ENCODE measurements at places on chromosomes 11 and 22.

DNA sequence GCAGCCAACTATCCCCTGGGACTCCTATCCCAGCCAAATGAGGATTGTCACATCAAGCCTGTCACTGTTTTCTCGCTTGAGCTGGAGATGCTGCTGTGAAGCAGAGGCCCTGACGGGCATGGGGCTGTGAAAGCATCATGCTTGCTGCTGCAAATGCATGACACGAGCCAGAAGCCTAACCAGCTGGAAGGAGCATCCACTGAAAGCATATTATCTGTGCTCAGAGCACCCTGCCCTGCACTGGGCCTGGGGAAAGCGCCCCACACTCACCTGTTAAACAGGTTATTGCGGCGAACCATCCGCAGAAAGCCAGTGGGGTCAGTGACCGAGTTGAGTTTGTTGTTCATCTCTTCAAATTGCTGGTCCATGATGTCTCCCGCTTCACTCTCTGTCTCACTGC is 110.9 kb upstream of the PITPNB start:
- DNase-seq: no peak

DNA sequence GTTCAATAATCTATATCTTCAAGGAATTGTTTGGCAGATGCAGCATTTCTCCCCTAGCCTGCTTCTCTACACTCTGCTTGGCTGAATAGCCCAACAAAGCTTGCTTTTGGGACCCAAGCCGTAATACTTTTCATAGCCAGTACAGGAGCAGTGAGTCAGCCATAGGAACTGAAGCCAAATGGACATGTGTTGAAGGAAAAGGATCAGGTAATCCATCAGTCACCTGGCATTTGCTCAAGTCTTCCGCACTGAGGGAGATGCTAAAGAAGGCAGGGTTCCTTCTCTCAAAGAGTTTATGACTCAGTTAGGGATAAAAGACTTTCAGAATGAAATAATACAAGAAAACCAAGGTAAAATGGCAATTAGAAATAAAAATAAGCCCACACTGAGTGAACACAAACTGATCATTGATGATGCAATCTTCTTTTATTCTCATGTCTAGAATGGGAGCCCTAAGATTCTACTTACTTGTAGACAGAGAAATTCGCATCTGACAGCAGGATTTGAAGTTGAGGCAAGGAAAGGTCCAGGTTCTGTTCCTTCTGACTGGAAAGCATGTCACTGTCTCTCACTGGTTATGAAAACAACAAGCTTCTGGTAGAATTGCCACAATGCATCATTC is 13.2 kb downstream of the C11orf87 start:
- no peak for DNase-seq

- no peak for DNase-seq
These were observed 1296.3 kb downstream of the LRRC4C start for GRCh38 chr11:40162901-40163883.

GRCh38 chr22:25051983-25052710 is 99.6 kb downstream of the KIAA1671 start:
- DNase-seq: no peak

- DNase-seq: no peak
These were observed 160.1 kb downstream of the CASP12 start for GRCh38 chr11:104738208-104738607.

DNA sequence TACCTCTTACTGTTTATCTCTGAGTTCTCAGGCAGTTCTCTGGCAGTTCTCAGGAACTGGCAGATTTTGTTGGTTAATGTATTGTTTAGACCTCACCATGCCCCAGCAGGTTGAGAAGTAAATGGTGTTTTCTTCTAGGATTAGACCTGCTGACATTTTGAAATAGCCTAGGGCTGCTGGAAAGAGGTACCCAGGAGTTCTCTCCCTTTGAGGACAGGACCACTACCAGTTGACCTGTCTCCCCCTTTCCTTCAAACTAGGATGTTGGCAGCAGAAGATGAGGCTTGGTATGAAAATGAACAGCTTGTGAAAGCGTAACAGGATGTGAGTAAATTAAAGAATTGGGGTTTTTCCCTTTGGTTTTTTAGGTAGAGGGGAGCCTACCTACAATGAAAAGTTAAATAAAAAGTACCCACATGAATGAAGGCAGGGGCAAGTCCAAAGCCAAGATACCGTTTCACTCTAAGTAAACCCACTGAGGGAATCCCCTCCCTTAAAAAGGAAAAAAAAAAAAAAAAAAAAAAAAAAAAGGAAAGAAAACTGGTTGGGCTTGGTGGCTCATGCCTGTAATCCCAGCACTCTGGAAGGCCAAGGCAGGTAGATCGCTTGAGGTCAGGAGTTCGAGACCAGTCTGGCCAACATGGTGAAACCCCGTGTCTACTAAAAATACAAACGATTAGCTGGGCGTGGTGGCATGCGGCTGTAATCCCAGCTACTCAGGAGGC is 96.2 kb downstream of the PDHX start:
- DNase-seq: no peak

DNA sequence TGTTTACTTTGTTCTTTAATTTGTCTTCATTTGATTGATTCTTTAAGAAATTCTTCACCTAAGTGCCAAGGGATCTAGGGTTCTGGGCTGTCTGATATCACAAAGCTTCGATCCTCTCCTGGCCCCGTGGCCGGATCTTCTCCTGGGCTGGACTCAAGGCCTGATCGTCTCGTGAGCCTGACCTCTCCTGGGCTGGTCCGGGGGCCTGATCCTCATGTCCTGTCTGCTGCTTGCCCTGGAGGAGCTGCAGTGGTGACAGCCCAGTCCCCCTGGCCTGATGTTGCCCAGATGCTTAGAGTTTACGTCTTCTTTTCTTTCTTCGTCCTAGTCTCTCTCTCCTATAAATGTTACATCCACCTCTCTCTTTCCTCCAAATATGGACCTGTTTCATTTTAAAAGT is 3.3 kb downstream of the NADSYN1 start:
- no peak for DNase-seq

- DNase-seq: no peak
These were observed 18.1 kb downstream of the CECR2 start for GRCh38 chr22:17387356-17387755.

GRCh38 chr11:133526790-133527189 is 5.5 kb downstream of the OPCML start:
- no peak for DNase-seq

DNA sequence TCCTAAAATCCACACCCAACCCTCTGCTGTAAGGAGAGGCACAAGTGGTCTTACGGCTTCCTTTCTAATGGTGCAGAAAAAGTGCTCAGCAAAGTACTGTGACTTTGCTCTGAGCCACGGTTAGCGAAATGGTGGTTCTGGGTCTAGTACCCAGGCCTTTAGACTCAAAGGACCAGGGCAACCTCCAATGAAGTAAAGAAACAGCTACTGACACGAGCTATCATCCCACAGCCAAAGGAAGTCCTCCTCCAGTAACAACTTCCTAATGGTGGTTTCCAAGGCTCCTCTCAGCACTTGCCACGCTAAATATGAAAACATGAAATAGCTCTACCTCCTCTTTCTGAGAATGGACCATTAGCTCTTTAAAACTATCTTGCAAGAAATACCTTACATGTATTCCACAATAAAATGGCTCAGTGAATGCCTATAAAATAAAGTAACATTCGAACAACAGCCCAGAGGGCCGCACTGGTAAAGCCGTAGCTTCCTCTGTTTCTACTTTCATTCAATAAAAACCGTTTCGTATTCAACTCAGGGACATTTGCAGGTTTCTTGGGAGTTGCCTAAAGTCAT is 122.4 kb downstream of the ETS1 start:
- DNase-seq: no peak

DNA sequence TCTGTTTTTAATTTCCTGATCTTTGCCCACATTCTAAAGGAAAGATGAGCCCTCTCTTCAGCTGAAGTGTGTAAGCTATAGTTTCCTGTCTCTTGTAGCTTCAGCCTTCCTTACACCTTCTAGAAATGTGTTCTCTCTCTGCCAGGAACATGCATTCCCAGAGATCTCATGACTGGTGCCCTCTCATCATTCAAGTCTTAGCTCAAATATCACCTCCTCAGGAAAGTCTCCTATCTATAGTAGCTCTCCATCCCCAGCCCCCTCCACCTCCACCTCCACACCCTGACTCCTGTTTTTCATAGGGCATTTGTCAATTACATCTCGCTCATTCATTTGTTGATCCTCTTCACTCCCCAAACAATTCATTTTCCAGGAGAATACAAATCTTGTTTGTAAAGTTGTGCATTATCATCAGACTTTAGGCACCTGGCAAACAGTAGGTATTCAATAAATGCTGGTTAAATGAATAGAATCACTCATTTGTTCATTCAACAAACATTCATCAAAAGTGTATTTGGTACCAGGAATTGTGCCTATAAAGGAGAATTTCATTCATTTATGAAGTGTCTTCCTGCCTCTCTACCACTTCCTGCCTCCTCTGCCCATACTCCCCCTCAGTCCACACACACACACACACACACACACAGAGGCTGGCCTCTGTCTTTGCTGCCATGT is 160.3 kb downstream of the BBOX1 start:
- DNase-seq: no peak

- DNase-seq: no peak
These were observed 320.5 kb downstream of the MIAT start for GRCh38 chr22:26977741-26978376.

- DNase-seq: peak; percentile 70
These were observed 6.6 kb upstream of the PTS start for GRCh38 chr11:112219476-112220232.

DNA sequence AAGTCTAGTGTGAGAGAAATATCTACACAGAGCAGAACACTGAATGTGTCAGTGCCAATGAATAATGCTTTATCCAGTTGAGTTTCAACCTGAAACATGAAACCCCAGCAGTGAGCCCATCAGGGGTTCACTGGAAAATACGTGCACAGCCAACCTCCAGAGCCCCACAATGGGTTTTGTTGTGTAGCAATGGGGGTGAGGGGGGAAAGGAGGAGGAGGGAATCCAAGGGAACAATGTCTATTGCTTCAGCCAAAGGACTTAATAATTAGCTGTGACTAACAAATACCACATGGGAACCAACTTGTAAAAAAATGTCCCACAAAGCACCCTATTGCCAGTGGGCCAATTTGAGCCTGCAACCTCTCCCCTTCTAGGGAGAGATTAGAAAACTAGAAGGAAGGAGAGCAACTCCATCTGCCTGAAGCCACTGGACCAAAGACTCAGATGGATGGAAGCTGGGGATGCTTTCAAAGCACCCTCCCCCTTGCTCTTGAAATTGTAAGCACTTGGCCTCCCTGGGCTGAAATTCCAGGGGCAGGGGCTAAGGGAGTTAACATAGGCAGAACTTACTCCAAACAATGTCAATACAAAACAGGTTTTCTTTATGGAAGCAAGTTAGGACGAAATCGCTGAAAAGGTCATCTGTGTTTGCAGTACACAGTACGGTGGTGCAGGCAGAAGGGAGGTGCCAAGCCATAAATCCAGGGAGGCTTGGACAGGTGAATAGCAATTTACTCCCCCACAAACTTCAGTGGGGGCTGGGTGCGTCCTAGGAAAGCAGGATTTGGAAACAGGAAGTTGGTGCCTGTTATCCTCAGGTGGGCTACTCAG is 99.8 kb downstream of the ARL14EP start:
- DNase-seq: no peak

GRCh38 chr11:34792814-34793258 is 123.3 kb downstream of the APIP start:
- no peak for DNase-seq

DNA sequence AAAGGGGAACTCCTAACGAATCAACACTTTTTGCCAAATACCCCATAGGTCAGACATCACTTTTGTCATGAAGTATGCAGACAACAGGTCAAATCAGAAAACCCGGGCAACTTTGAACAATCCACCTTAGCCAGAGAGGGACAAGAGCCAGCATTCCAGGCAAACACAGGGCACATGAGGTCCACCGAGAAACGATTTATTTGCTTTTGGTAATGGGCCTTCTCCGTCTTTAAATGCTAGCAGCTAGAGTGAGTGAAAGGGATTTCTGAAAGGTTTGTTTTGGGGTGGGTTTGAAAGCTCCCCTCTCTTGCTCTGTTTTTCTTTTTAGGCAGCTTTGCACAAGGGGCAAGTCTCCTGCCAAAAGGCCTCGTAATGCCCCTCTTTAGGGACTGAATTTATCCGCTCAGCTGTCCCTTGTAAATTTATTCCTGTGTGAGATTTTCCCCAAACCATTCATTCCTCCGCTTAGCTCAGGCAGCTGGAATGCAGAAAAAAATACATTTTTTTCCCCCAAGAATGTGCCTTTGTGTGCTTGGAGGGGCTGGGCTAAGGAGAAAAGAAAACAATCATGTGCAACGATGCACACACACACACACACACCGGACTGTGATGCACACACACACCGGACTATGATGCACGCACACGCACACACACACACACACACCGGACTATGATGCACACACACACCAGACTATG is 196.9 kb downstream of the SNX19 start:
- DNase-seq: no peak

DNA sequence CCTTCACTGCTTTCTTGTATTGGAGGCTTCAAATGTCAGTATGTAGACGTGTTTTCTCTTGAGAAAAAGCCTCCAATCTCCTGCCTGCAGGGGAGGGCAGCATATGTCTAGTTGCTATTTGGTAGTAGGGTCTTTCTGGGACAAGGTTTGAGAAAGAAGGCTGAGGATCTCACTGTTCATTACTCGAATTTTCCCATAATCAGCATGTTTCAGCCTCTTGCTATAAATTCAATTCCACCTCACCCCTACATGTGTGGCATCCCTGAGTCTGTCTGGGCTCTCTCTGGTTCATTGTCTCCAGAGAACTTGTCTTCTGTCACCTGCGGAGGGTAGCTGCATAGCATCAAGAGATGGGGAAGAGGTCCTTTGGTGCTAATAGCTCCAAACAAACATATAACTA is 19.5 kb upstream of the CCDC83 start:
- no peak for DNase-seq

DNA sequence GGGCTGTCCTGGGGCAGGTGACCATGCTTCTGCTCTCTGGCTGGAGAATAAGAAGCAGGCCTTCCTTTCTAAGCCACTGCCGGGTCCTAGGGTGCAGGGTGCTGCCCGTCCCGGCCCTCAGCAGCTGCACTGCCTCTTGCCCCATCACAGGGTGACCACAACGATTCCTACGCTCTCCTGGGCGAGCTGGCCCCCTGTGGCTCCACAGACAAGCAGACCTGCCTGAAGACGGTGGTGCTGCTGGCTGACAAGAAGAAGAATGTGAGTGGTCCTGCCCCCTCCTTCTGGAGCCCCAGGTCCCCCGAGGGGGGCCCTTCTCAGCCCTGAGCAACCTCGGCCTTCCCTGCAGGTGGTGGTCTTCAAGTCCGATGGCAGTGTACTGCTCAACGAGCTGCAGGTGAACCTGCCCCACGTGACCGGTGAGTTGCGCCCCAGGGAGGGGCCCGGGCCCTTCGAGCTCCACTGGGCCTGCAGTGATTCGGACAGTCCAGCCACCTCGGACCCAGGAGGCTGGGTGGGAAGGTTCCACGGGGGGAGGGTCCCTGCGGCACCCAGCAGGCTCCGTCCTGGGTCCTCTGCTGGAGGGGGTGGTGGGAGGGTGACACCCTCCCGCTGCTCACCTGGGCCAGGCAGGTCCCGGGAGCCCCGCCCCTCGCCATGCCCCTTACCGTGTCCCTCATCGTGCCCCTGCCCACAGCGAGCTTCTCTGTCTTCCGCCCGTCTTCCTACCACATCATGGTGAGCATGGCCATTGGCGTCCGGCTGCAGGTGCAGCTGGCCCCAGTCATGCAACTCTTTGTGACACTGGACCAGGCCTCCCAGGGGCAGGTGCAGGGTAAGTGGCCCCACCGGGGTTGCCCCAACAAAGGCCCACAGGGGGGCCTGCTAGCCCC is 8.3 kb downstream of the MUC2 start:
- no peak for DNase-seq

GRCh38 chr11:77200351-77201268 is 72.6 kb downstream of the MYO7A start:
- no peak for DNase-seq

- DNase-seq: no peak
These were observed 40.3 kb downstream of the CCDC81 start for GRCh38 chr11:86415026-86415425.

- DNase-seq: no peak
These were observed 21.5 kb upstream of the P2RY2 start for GRCh38 chr11:73196576-73196975.

Measured in HEK293T (cell line).